ENCODE measurements at places on chromosomes 4 and X.

DNA sequence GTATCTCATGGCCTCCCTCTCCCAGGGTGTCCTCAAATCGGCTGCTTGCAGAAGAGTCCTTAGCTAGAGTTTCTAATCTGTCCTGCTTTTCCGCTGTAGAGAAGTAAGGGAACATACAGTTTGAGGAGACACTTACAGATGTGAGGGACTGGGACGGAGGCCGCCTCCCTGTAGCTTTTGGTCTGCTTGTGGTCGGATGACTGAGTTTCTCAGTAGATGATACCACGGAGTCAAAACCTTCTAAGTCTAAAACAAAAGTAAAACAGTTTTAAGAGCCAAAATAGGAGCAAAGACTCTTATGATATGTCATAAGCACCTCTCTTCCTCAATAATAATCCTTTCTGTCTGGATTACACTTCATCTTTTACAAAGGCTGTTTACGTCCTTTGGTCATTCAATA lies 34.5 kb upstream of the MAP3K15 start:
- DNase-seq, result no peak

- DNase-seq, result no peak
Observed at GRCh38 chr4:56791316-56791715, 30.2 kb downstream of the SPINK2 start.

GRCh38 chrX:19005909-19006308 lies 22.0 kb upstream of the PHKA2 start:
- no peak for DNase-seq

DNA sequence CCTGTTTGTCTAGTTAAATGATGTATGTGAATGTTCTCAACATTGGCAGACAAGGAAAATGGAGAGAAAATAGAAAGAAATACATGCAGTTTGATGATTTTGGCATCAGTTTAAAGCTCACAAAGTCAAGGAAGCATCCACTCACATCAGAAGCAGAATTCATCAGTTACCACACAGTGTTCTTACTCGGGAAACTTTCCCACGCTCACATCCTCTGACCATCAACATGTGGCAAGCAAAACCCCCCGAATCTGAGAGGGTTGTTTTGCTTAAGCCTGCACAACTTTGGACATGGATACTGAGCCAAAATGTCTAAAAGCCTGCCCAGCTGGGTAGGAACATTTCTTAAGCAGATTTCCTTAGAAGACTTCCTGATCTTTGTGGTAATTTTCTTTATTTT lies 407.6 kb downstream of the ANKRD50 start:
- no peak for DNase-seq

DNA sequence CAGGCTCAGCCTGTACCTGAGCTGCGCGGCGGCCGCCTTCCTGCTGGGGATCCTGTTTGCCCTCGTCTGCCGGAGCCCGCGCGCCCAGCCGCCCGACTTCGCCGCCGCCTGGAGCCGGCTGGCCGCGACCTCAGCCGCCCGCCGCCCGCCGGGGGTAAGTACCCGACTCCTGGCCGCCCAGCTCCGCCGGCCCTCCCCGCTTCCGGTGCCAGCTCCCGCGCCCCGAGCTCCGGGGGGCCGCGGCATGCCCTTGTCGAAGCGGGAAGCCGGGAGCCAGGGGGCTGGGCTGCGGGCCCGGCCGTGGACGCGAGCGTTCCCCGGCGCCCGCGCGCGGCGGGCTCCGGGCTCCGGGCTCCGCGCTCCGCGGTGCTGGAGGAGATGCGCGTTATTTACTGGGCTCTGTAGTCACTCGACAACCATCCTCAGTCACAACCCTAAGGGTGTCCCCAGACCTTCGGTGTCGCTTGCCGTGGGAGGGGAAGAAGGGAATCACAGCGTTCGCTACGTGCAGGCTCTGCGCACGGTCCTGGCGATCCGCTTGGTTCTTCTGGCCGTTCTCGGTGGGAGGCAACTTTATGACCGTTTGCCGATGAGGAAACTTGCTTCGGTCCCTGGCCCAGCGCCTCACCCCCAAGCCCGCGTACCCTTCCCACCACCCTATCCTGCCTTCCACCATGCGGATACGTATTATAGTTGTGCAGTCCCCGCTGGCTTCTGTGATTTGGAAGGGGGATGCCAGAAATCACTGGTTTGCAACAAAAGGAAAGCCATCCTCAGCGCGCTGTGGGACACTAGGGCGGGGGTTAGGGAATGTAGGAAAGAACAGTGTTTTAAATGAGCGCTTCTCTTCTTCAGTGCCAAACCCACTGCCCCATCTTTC lies 944 bp downstream of the SNX25 start:
- no peak for DNase-seq

Measured in stimulated activated CD8-positive, alpha-beta memory T cell treated with anti-CD3 and anti-CD28 coated beads, Interleukin-4, amount 100 ng/mL, for 1 hour (primary cell).